ENCODE measurements at places on chromosomes 12 and 14.

GRCh38 chr14:91048676-91049075, 11.8 kb downstream of the RPS6KA5 start:
- no peak for DNase-seq

DNA sequence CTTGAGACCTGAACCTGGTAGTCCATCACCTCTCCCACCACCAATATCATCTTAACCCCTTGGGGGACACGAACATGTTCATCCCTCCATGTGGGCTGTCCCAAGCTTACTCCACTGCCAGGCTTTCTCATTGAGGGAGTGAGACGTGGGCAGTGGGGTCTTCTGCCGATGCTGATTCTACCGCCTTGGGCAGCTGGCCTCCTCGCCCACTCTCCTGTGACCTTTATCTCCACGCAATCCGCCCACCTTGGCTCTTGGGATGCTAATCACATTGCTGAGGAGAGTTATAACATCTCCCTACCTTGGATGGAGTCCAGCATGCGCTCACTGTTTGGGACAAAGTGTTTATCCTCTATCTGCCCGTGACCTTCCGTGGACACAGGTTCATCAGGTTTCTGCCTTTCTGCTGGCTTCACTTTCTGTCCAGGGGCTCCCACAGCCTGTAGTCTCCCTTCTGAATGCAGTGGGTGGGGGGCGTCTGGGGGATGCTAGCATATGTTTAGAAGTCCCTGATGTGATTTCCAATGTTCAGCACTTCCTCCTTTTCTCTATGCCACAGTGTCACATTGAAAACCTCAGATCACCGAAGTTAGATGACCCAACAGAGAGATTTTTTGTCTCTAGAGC, 53.2 kb upstream of the ESRRB start:
- DNase-seq: no peak

- DNase-seq: no peak
These were observed 74.6 kb downstream of the TMEM121 start for GRCh38 chr14:105600939-105601359.

GRCh38 chr12:49019443-49020324, 1.1 kb upstream of the PRKAG1 start:
- DNase-seq: no peak

DNA sequence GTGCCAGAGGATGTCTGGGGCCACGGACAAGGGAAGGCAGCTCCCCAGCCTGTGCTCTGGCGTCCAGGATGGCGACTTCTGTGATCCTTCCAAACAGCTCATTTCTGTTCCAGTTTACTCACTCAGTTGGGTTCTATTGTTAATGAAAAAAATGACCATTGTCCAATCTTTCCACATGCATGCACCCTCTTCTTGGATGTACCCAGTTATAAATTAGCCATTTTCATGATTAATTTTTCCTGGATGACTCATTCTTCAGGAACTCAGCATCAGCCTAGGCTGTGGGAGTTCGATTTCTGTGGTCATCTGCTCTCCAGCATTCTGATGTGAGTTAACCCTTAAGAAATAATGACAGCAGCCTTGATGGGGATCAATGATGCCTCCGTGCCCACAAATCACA, 926.8 kb downstream of the BCL11B start:
- no peak for DNase-seq

DNA sequence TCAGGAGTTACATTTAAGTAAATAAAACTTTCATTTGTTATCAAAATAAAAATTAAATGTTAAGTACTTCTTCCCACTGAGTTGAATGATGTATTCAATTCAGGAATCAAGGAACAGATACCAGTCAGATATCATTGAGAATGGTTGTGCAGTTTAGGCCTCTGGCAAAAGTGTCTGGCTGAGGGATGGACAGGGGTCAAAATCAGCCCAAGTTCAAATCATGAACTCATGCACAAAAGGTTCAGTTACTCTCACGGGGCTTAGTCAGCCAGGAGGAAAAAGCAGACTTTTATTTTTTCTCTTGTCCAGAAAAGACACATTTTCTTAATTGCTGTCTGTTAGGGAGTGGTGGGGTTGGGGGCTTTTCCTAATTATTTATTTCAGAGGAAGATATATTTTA, 166.3 kb downstream of the RASSF9 start:
- DNase-seq: no peak

- DNase-seq: no peak
These were observed 440.4 kb upstream of the PRICKLE1 start for GRCh38 chr12:43029971-43030370.

DNA sequence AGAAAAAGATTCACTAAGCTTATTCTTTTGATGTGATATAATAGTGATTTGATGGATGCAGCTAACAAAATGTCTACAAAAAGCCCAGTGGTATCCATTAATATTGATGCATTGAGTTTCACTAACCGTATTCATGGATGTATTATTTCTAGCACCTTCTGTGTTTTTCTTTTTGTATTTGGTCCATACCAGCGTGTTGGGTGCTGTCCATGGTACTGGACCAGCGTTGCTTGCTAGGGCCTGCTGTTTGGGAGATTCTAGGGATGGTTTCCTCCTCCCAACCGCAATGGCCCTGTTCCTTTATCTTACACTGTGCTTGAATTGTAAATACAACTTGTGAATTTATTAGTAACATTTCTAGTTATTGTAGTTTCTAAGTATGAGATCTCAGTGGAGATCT, 31.7 kb downstream of the ANO4 start:
- no peak for DNase-seq

DNA sequence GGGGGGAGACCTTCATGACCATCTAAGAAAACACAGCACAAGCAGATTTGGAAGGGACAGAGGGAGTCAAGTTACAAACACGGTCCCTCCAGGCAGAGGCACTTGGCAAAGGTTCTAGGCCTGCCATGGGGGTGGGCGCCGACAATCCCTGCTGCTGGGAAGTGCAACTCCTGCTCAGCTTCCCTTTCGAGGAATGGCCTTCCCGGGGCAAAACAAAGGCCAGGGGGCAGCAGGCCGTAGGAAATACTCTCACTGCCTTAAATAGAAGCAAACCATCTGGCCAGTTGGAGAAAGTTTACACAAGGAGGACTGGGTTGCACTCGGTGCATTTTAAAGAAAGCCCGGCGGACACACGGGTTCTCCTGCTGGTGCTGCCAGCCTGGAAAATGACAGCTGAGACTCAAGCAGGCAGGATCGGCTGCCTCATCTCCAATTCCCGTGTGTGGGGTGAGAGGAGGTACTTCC, 65.8 kb downstream of the ITPK1 start:
- DNase-seq: no peak

DNA sequence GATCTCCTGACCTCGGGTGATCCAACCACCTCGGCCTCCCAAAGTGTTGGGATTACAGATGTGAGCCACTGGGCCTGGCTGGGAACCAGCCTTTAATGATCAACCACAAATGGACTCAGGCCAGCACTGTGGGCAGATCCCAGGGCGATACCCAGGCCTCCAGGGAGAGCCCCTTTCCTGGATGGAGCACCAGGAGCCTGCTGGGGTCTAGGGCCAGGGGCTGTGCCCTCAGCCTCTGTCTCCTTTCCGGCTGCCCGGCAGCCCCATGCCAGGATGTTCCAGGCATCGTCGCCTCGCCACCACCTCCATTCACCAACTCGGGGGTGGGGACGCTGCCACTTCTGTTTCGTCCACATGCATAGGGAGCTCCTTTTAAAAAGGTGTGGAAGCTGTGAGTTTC, 2.3 kb downstream of the ADGRD1 start:
- no peak for DNase-seq

DNA sequence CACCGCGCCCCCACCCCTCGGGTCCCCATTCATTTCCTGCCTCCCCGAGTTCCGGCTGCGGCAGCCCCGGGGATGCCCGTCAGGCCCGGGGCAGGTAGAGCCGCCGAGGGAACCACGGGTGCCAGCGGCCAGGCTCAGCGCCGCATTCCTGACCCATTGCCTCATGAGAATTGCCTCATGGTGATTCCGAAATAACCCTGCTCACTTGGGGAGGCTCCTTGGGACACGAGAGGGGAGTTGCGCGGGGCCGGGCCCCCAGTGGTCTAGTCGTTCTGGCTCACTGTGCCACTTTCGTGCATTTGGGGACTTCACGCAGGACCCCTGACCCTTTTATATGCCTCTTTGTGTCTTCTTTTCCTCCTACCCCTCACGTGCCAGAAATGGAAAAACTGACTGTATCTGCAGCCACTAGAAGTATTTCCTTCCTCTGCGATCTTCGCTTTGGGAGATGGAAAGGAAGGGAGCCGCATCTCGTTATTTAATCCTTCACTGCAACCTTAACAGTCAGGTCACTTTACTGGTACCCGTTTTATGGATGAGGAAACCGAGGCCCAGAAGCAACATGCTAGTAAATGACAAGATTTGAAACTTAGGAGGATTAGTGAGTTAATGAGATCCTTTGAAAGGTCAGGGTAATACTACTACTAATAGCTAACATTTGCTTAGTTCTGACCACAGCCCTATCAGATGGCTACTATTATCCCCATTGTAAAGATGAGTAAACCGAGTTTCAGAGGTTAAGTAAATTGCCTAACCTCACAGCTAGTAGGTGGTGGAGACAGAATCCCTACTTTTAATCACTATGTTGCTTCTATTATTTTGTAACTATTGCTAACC, 768 bp downstream of the PTPN11 start:
- peak; percentile 21 for DNase-seq

DNA sequence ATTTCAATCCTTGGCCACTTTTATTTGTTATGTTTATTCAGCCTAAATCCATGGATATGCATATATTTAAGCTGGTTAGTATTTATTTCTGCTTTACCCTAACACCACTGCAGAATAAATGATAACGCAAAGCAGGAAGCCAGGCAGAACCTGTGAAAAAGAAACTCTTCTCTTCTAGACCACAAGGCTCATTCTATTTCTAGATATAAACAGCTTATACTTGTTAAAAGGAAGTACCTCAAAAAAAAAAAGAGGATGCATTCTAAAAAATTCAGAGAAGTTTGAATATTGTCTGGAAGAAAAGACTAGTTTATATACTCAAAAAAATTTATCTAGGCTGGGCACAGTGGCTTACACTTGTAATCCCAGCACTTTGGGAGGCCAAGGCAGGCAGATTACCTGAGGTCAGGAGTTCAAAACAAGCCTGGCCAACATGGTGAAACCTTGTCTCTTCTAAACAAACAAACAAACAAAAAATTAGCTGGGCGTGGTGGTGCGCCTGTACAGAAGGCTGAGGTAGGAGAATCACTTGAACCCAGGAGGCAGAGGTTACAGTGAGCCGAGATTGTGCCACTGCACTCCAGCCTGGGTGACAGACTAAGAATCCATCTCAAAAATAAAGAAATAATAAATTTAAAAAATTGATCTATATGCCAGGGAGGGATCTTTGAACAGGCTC, 55.8 kb downstream of the GALNT4 start:
- no peak for DNase-seq

DNA sequence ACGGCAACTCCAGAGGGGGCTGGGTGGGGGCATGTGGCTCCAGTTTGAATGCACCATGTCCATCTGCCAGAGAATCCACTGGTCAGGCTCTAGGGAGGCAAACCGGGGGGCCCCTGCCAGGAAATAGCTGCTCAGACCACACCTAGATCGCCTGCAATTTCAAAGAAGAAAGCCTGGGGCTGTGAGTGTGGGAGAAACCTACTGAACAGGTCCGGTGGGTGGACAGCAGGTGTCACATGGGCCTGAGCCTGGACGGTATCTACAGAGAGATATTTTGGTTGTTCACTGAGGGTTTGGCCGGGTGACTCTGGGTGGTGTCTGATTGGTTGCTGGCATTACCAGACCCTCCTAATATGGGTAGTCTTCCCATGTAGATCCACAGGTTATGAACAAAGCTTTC, 32.0 kb downstream of the DAO start:
- DNase-seq: no peak

DNA sequence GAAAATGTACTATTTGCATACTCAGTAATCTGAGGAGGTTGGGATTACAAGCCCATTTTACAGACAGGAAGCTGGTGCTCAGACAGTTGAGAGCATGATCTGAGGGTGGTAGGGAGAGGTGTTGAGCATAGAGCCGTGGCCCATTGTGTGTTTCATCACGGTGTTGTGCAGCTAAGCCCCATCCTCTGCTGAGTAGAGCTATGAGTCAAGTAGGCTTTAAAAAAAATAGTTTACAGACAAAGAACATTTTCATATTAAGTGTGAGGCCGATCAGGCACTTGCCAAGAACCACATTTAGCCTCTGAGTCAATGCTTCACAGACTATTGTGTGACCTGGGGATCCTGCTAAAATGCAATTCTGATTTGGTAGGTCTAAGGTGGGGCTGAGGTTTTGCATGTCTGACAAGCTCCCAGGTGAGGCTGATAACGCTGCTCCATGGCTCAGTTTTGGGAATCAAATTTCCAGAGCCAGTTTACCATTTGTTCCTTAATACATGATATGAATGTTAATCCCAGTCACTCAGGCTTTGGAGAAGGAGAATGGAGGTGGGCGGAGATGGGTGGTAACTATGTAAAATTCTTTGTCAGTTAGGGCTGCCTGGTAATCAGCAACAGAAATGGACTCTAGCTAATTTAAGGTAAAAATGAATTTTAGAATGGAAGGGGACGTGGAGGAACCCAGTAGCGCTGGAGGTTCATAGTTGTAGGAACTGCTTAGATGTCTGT, 22.2 kb downstream of the ZNF664 start:
- no peak for DNase-seq

GRCh38 chr12:116804051-116804450, 65.9 kb downstream of the RNFT2 start:
- DNase-seq: no peak

DNA sequence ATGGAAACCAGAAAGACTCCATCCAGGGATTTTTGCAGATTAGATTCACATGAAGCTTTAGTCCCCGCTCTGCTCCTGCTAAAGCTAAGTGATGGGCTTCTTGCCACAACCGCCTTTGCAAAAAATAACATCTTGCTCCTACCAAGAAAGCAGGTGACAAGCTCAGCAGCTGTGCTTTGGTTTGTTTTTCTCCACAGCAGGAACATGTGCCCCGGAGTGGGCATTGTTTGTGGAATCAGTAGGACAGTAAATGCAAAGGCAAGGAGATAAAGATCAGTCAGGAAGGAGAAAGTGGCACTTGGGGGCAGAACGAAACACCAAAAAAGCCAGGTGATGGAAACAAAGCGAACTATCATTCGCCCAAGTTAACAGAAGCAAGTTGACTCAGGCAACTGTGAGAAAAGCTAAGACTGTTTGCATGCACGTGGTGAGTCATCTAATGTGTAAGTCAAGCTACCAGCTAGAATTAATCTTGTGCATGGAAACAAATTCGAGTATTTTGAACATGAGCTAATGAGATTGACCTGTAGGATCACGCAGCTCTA, 165.5 kb upstream of the PLXNC1 start:
- no peak for DNase-seq

DNA sequence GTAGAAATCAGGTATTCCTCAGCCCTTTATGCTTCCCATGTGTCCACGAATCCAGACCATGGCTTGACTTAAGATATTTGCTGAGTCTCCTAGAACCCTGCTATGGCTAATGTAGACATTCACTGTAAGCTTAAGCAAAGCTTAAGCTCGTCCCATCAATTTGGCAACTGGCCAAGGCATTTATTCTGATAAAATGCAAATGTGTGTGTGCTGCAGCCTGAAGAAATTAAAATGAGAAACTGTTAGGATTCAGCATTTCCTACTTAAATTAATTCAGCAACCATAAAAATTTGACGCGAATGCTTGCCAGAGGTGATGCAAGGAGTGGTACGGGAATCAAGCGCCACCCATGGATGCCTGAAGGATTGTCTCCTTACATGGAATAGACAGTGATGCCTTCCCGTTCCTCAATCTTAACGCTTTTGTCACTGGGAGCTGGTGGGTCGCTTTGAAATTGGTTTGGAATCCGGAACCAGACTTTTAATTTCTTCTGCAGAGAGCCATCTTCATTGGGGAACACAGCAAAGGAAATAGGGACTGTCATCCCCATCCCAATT, 13.2 kb downstream of the HEBP1 start:
- DNase-seq: no peak

All from CD8-positive, alpha-beta T cell (primary cell).